ENCODE measurements at places on chromosomes 5 and 9.

GRCh38 chr5:62084391-62084790 is 221.6 kb upstream of the KIF2A start:
- no peaks in the 10 kb centered on the region for H3K4me1 ChIP-seq
- H3K4me3 ChIP-seq = no peak overlapping the region
- no peak overlapping the region for H3K27ac ChIP-seq

DNA sequence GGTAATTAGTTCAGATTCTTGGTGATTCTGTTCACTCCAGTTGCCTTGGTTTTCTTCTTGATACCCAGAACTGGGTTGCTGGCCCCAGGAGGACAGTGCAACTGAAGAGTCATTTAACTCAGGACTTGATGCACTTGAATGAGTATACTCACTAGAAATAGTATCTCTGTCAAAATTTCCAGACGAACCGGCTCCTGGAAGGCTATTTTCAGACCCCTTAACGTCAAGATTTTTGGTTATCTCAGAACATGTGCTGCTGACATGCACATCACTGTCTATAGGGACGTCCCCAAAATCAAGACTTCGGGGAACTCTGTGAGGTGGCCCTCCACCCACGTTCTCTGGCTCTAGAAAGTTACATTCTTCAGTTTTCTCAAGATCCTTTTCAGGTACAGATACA is 56.7 kb upstream of the PCA3 start:
- peaks cover 37% of the 10 kb centered on the region for H3K27me3 ChIP-seq
- H3K27ac ChIP-seq = no peak overlapping the region
- no peak for DNase-seq
- no peak overlapping the region for H3K4me3 ChIP-seq

DNA sequence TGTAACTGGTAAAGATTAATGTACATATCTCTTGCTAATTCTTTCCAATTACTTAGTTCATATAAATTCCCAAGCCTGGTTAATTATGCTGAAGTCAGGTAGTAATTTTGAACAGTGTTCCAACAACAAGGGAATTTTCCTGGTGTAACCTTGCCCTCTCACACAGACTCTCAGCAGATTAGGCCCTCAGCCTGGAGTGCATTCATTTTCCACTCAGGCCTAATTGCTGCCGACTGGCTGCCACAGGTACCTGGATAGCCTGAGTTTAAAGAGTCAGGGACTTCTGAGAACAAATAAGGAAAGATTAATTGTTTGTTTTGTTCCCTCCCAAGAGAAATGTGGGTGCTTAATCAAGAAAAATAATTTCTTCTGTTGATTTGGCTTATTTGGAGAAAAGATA is 71.4 kb downstream of the PPIC start:
- H3K4me3 ChIP-seq = no peak overlapping the region
- DNase-seq = no peak
- H3K36me3 ChIP-seq = no peaks in the 10 kb centered on the region
- no peaks in the 10 kb centered on the region for H3K27me3 ChIP-seq
- H3K27ac ChIP-seq = no peak overlapping the region

GRCh38 chr9:84697509-84698114 is 28.1 kb downstream of the NTRK2 start:
- no peaks in the 10 kb centered on the region for H3K36me3 ChIP-seq
- no peaks in the 10 kb centered on the region for H3K4me1 ChIP-seq
- H3K27ac ChIP-seq = no peak overlapping the region
- peak; percentile 49 for DNase-seq
- H3K27me3 ChIP-seq = peaks cover 4% of the 10 kb centered on the region

DNA sequence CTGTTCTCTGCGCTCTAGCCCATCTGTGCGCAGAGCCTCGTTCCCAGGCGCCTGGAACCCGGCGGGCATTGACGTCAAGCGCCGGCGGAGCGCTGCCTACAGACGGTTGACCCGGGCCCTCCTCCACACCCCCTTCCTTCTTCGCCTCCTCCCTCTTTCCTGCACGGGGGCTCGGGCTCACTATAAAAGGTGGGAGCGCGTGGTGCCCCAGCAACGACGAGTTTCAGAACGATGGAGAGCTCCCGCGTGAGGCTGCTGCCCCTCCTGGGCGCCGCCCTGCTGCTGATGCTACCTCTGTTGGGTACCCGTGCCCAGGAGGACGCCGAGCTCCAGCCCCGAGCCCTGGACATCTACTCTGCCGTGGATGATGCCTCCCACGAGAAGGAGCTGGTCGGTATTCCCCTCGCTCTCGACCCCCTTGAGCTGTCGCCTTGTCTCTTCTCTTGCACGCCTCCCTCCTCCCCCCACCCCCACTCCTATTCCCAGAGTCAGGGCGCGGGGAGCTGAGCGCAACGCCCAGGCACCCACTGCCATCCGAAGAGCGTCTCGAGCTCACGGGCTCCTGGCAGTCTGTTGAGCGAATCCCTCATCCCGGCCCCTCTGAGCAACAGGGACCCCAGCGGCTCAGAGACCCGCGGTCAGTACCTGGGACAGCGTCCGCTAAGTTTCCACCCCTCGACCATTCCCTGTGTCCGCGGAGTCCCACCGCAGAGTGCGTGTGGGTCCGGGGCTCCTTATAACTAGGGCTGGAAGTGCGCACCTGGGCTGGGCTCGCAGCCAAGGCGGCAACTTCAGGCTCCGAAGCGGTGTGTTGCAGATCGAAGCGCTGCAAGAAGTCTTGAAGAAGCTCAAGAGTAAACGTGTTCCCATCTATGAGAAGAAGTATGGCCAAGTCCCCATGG is at the start of gene CARTPT:
Gene CARTPT (plus strand): TSS at position 213 of the 902 bp plus-strand sequence. CDS start 19 bp downstream, at position 232.
- peak; percentile 23 for DNase-seq
- peaks cover 61% of the 10 kb centered on the region for H3K27me3 ChIP-seq
- no peak within 1 kb of the TSS for H3K27ac ChIP-seq
- H3K4me1 ChIP-seq = no peaks in the 10 kb centered on the region
- H3K36me3 ChIP-seq = no peaks in the 10 kb centered on the region
- no peak within 1 kb of the TSS for H3K4me3 ChIP-seq

GRCh38 chr5:142484821-142485387 is 160.1 kb upstream of the SPRY4 start:
- H3K36me3 ChIP-seq = no peaks in the 10 kb centered on the region
- no peak for DNase-seq
- H3K27ac ChIP-seq = no peak overlapping the region
- no peaks in the 10 kb centered on the region for H3K4me1 ChIP-seq
- H3K4me3 ChIP-seq = no peak overlapping the region
- H3K27me3 ChIP-seq = peaks cover 41% of the 10 kb centered on the region

- no peak for DNase-seq
- H3K4me1 ChIP-seq = no peaks in the 10 kb centered on the region
- no peaks in the 10 kb centered on the region for H3K36me3 ChIP-seq
These were observed 126.2 kb downstream of the HSD17B3 start for GRCh38 chr9:96175796-96176195.

DNA sequence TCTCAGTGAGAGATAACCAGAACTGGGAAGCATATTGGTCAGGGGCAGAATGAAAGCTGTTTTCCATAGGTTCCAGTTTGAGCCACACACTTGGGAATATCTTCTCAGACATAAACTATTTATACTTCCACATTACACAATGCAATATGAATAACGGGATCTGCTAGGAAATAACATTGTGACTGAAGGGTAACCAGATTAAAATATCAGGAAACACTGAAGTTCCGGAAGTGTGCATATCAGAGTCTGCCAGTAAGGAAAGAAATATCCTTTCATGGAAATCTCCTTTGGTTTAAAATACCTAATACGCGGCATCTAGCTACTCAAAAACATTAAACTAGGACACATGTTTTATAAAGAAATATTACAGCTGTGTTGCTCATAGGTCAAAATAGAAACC is 56.3 kb downstream of the ST8SIA4 start:
- DNase-seq = no peak
- no peaks in the 10 kb centered on the region for H3K27me3 ChIP-seq
- H3K4me1 ChIP-seq = peaks cover 25% of the 10 kb centered on the region
- H3K4me3 ChIP-seq = no peak overlapping the region

DNA sequence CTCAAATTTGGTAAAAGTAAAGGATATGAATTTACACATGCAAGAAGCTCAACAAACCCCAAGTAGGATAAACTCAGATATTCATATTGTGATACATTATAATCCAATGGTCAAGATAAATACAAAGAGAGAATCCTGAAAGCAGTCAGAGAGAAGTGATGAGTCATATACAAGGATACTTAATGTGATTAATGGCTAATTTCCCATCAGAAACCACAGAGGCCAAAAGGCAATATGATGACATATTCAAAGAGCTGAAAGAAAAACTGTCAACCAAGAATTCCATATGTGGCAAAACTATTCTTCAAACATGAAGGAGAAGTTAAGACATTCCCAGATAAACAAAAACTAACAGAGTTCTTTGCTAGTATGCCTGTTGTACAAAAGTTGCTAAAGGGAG is 19.5 kb upstream of the IRF1 start:
- no peak overlapping the region for H3K4me3 ChIP-seq
- no peak for DNase-seq
- no peak overlapping the region for H3K27ac ChIP-seq
- peaks cover 4% of the 10 kb centered on the region for H3K36me3 ChIP-seq
- peaks cover 4% of the 10 kb centered on the region for H3K4me1 ChIP-seq

- H3K4me3 ChIP-seq = no peak overlapping the region
- no peak for DNase-seq
- H3K27ac ChIP-seq = no peak overlapping the region
These were observed 31.4 kb upstream of the STING1 start for GRCh38 chr5:139513852-139514485.

DNA sequence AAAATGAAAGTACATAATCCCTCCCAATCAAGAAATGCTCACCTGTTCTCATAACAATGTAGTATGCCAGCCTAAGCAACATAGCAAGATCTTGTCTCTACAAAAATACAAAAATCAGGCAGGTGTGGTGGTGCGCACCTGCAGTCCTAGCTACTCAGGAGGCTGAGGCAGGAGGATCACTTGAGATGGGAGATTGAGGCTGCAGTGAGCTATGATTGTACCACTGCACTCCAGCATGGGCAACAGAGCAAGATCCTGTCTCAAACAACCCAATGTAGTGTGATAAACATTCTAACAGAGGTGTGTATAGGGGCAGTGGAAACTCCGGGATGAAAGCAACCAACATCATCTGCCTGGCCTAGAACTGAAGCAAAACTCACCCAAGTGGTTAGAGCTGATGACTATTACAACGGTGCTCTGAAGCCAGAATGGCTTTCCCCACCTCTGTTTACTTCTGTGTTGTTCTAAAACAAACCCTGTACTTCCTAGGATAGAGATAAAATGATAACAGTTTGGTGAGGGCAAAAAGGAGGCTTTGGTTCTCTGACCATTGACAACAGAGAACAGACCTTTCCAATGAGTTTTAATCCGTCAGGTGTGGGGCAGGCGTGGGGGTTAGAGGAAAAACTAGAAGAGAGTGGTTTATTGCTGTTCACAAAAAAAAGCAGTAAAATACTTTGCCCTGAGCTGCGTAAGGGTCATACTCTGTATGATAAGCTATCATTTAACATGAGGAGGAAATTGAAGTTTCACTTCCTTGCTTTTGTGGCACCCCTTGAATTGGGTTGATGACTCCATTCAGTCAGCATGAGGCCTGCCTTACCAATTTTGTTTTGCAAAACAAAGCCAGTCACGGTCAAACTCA is 18.9 kb downstream of the WNT8A start:
- no peaks in the 10 kb centered on the region for H3K27me3 ChIP-seq
- no peak overlapping the region for H3K4me3 ChIP-seq
- no peak overlapping the region for H3K27ac ChIP-seq
- no peak for DNase-seq
- peaks cover 3% of the 10 kb centered on the region for H3K4me1 ChIP-seq
- H3K36me3 ChIP-seq = no peaks in the 10 kb centered on the region

GRCh38 chr5:67771221-67771620 is 444.3 kb upstream of the PIK3R1 start:
- H3K36me3 ChIP-seq = no peaks in the 10 kb centered on the region
- DNase-seq = no peak
- no peaks in the 10 kb centered on the region for H3K27me3 ChIP-seq

DNA sequence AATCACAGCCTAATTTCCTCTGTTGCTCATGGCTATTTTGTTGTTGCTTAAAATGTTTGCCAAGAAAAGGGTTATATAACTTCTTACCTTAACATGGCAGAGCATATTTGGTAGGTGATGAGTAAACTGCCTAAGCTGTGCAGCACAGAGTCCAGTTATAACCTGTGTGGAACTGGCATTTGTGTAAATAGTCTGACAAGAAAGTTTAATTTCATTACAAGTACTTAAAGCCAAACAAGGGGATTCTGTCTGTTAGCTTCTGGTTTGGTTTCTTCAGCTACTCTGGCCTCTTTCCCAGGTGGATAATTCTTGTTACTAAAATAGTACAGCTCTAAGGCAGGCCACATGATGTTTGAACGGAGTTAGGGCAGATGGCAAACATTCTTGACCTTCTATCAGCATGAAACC is 72.2 kb downstream of the PTCD2 start:
- H3K4me3 ChIP-seq = no peak overlapping the region
- H3K27ac ChIP-seq = no peak overlapping the region
- no peaks in the 10 kb centered on the region for H3K4me1 ChIP-seq
- H3K36me3 ChIP-seq = no peaks in the 10 kb centered on the region
- H3K27me3 ChIP-seq = peaks cover 12% of the 10 kb centered on the region

GRCh38 chr5:150122158-150122510 is 33.5 kb downstream of the PDGFRB start:
- H3K27ac ChIP-seq = no peak overlapping the region
- H3K36me3 ChIP-seq = no peaks in the 10 kb centered on the region
- H3K27me3 ChIP-seq = no peaks in the 10 kb centered on the region
- peak; percentile 57 for DNase-seq
- no peak overlapping the region for H3K4me3 ChIP-seq

DNA sequence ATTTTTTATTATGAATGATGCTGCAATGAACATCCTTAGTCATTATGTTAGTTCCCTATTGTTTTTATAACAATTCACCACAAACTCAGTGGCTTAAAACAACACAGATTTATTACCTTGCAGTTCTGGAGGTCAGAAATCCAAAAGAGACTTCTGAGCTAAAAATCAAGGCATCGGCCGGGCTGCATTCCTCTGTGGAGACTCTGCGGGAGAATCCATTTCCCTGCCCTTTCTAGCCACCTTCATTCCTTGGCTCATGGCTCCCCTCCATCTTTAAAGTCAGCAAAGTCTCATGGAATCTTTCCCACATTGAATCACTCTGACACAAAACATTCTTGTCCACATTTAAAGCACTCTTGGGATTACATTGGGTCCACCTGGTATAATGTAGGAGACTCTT is 38.6 kb downstream of the SNX18 start:
- no peak for DNase-seq
- H3K4me3 ChIP-seq = no peak overlapping the region
- no peak overlapping the region for H3K27ac ChIP-seq
- peaks cover 7% of the 10 kb centered on the region for H3K36me3 ChIP-seq
- no peaks in the 10 kb centered on the region for H3K4me1 ChIP-seq
- H3K27me3 ChIP-seq = no peaks in the 10 kb centered on the region

- no peaks in the 10 kb centered on the region for H3K4me1 ChIP-seq
- H3K4me3 ChIP-seq = no peak overlapping the region
- no peak for DNase-seq
- H3K36me3 ChIP-seq = no peaks in the 10 kb centered on the region
- no peak overlapping the region for H3K27ac ChIP-seq
These were observed 456.2 kb downstream of the RASEF start for GRCh38 chr9:82606492-82607382.
